ENCODE measurements at places on chromosomes 3 and 15.

GRCh38 chr3:178392511-178392926 is 143.7 kb upstream of the KCNMB2 start:
- DNase-seq, result no peak

- no peak for DNase-seq
Observed at GRCh38 chr3:65828706-65829105, 210.0 kb downstream of the MAGI1 start.

GRCh38 chr3:20104167-20104661 is 64.0 kb downstream of the KAT2B start:
- DNase-seq, result no peak

DNA sequence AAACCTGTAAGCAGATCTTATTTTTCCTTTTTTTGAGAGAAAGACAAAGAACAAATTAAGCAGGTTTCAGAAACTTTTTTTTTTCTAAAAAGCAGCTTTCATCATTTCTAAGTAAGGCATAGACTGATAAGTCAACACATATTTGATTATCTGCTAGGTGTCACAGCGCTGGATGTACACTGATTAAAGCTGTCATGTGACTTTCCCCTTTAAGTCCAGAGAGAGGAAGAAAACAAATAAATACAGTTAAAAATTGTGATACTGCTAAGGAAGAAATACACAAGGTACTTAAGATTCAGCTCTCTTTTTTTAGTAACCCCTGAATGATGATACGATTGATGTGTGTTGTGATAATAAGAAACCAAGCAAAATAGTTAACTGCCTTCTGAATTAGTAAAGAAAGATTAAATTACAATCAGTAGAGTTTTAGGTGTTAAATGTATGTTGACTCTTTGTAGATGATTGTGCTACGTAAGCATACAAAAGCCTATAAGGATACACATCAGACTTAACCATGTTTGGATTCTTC is 2.8 kb downstream of the GLCE start:
- DNase-seq, result no peak

GRCh38 chr15:71060983-71061382 is 54.3 kb upstream of the THSD4 start:
- no peak for DNase-seq

GRCh38 chr3:45551214-45552010 is 43.1 kb upstream of the LIMD1 start:
- DNase-seq, result no peak

DNA sequence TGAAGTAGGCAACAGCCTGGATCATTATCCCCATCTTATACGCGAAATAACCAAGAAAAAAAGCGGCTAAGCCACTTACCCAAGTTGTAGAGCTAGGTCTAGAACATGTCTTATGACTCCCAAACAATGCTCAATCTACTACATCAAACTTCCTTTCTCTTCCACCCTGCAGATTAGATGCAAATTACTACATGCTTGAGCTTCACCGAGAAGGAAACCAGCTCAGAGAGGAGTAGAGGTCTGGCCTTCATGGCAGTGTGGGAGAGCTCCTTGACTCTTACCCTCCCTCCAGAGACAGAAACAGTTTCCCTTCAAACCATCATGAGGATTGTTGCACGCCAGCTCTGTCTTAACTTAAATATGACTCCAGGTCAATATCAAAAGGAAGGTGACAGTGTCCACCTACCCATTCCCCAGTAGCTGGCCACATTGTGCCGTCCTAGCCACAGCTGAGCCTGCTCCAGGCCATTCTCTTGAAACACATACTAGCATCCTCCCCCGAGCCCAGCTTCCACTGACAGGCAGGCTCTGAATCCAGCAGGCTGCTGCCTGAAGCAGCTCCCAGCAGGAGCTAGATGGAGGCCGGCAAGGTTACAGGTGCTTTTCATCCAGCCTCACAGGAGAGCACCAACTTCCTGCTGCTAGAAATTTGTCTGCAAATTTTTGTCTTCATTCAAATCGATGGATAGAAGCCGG is 56.8 kb downstream of the CPN2 start:
- no peak for DNase-seq

- DNase-seq, result no peak
Observed at GRCh38 chr15:33392453-33392852, 81.7 kb downstream of the RYR3 start.

DNA sequence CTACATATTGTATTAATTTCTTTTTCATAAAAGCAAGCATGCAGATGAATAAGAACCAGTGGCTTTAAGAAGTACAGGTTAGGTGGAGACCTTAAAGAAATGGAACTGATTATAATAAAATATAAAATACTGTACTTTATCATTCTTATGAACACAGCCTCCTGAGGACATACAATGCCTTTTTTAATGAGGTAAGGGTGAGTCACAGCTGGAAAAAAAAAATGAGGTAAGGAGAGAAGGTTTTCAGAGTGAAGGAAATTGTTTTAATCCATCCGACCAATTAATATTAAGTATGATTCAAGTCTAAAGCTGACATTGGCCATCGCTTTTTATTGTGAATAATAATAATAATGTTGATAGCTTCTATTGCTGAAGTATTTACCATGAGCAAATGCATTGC is 170.3 kb upstream of the SOX2 start:
- DNase-seq, result no peak

DNA sequence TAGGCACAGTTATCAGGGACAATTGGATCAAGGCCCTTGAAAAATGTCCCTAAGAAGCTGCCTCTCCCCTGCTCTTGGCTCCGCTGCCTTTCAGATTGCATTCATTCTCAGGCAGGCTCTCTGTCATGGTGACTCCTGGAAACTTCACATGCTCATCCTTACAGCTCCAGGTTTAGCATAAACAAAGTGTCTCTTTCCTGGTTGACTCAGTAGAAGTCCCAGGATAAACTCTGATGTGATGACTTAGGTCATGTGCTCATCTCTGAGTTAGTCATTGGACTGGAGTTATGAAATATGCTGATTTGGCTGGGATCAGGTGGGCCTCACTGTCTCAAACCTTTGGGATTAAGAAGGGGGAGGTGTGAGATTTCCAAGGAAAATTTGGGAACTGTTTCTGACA is 243.8 kb downstream of the ZNF621 start:
- DNase-seq, result no peak

- no peak for DNase-seq
Observed at GRCh38 chr3:97293596-97294131, 470.9 kb upstream of the ARL6 start.

GRCh38 chr3:58026598-58026997 is 18.4 kb downstream of the FLNB start:
- no peak for DNase-seq

DNA sequence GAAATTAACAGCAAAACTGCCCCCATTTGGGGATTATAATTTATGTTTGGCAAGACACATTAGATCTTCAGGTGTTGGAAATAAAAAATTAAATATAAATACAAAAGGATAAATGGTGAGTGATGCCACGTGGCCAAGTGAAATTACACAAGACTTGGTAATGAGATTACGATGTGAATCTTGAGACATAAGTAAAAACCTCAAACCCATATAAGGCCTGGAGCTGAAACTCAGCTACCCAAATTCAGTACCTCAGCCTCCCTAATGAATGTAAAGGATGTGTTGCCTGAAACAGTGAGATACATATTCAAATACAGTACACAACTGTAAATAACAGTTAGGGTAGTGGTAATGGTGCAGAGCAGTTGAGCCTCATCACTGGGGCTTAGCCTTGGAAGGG is 1146.6 kb downstream of the OTOL1 start:
- no peak for DNase-seq

DNA sequence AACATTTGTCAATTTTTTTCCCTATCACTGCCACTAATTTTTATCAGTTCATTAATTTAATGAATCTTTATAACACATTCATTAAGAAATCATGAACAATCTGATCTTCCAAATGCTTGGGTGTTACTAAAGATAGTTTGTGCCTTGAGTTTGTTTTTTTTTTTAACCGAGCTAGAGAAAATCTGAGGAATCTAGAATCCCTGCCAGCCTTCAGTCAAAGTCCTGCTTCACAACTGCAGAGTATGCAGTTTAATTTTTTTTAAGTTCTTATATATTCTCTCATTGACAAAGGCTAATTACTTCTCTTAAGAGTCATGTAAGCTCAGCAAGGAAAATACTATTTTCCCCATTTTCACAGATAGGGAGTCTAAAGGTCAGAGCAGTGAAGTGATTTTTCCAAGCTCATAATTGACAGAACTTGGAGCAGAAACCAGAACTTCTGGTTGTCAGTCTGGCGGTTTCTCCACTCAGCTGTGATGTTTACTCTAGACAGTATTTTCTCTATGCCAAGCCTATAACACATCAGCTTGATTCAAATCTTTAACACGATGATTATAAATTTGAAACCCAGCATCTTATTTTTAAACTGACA is 55.7 kb downstream of the TNIK start:
- peak; percentile 6 for DNase-seq

GRCh38 chr3:138049157-138049919 is 39.4 kb downstream of the CLDN18 start:
- no peak for DNase-seq

DNA sequence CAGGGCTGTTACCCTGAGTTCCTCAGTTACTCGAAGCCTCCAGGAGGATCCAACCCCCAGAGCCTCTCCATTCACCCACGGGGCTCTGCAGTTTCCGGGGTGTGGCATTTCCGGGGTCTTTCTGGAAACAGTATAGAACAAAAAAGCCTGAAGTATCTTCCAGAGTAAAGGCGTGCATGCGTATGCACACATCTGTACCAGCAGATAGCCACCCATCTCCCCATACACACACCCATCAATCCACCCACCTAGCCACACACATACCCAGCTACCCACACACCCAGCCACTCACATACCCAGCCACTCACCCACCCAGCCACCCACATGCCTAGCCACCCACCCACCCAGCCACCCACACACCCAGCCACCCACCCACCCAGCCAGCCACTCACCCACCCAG is 2.9 kb upstream of the DNAJB8 start:
- DNase-seq, result no peak

GRCh38 chr3:131361464-131362421 is 19.8 kb upstream of the NUDT16 start:
- DNase-seq, result peak; percentile 97

- DNase-seq, result no peak
Observed at GRCh38 chr3:6516694-6517093, 344.2 kb upstream of the GRM7 start.

DNA sequence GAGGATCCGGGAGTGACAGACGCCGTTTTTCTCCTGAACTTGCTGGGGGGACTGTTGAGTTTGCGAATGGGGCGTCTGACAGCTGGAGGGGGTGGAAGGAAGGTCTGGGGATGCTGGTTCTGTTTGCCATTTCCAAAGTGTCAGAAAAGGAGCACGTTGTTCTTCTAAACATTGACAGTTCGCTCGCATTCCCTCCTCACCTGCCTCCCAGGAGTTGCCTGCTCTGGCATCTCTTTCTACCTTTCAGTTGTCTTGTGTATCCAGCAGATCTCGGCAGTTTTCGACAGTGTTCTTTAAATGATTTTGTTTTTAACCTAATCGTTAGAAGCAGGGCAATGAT is 829 bp downstream of the SELENOT start:
- DNase-seq, result peak; percentile 46

- no peak for DNase-seq
Observed at GRCh38 chr15:85491691-85492090, 111.3 kb downstream of the AKAP13 start.

DNA sequence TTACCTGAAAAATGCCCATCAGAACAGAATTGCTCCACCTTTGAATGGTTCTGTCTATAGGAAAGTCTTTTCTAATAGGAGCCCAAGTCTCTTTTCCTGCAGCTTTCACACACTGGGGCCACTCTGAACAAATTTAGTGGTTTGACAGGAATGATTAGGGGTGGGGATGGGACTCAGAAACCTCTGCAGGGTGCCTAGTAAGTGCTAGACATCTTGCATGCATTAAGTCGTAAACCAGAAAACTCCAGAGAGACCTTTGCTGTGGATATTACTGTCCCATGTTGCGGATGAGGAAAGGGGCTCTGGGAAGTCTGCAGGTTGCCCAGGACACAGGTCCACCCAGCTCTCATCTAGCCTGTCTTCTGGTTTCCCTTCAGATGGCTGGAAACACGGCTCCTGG is 189.7 kb downstream of the OPA1 start:
- DNase-seq, result no peak

GRCh38 chr3:41357271-41357670 is 158.0 kb downstream of the CTNNB1 start:
- DNase-seq, result no peak

GRCh38 chr15:39239562-39239961 is 341.3 kb upstream of the THBS1 start:
- DNase-seq, result no peak

Measured in DMS53 (cell line).